ENCODE measurements at places on chromosomes 5 and 9. TPM values are rescaled to one million over a fixed set of nuclear protein-coding genes. Genes with fewer than 3 reads are reported as not detected.

GRCh38 chr9:99425124-99425523, 203.0 kb downstream of the SEC61B start:
- DNase-seq: no peak

Gene RALGDS
- total RNA-seq: 24.6 TPM

Gene TMC1
- total RNA-seq: 0.25 TPM

DNA sequence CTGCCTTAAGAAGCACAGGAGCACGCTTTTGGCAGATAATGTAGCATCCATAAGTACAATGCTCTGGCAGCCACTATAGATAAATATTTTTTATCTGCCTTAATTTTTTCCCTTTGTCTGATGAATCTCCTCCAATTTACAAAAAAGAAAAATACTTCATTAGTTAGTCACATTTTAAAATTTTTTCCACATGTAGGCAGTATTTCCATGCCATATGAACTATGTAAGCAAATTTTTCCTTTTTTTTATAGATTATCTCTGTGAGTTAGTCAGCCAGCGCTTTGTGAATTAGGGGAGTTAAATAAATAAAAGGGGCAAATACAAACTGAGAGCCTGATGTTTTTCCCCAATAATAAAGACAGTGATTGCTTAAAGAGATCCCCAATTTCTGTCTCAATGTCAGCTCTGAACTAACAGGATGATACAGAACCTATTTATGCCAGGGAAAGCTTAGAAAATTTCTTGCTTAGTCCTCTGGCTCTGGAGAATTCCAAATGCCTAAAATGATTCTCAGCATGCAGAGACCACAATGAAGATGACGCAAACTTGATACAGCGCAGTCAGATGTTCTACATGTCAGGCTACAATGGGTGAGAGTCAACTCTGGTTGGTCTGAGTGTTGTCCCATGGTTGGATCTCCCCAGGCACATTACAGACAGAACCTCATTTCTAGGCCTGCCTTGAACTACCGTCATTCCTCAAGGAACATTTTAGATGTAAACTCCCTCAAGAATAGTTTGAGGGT, 390.4 kb upstream of the CDH6 start:
- no peak for DNase-seq

- DNase-seq: no peak
Observed at GRCh38 chr9:92048924-92049625, 66.1 kb downstream of the SPTLC1 start.

Gene GRXCR2
- 1.1 TPM for total RNA-seq

- DNase-seq: no peak
Observed at GRCh38 chr5:160312960-160313727, 780 bp upstream of the CCNJL start.

DNA sequence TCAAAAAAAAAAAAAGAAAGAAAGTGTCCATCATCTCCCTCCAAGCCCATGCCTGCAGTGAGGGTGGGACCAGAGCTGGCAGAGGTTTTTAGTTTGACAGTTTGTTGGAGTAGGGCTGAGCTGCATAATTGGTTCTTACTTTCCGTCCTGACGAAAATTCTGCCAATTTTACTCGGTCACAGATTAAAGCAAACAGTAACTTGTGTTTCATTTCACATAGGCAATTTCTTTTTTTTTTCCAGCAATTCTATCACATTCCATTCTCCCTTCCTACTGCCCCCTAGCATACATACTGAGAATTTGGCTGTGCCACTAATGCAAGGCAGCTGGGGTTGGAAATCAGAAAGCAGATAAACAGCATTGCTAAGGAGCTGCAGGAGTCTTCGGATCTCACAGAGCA, 132.4 kb downstream of the FRMD3 start:
- DNase-seq: no peak

DNA sequence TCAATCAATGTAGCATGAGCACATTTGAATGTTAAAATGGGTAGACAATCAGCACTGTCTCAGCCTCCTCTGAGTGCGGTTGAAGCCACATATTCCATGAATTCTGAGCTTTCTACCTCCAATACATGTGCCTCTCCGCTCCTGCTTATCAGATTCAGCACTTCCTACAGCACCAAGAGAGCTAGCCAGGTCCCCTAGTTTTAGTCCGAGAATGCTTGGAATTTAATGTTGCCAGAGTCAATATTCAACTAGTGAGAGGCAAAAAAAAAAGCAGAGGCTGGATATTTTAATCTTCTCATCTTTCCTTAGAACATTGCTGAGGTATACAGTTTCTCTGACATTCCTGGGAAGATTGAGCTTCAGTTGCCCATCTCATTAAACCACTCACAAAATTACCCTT, 1979.1 kb upstream of the CDH9 start:
- no peak for DNase-seq

Gene TNC
- 3.4 TPM for total RNA-seq

All from left ventricle myocardium inferior (tissue), 1 donor.